Fibroblast of mammary gland (primary cell): ENCODE measurements at places on chromosomes 12 and 14.

GRCh38 chr12:72271451-72272090 is 599 bp upstream of the TRHDE start:
- peak; percentile 6 for DNase-seq

- DNase-seq, result no peak
Measured at GRCh38 chr14:101506211-101506925, 54.9 kb upstream of the DIO3 start.

GRCh38 chr12:64137117-64137516 is 85.0 kb downstream of the KICS2 start:
- DNase-seq, result peak; percentile 47

GRCh38 chr12:51972422-51972812 is 20.9 kb downstream of the ACVR1B start:
- no peak for DNase-seq
